Activated CD8-positive, alpha-beta memory T cell treated with anti-CD3 and anti-CD28 coated beads for 48 hours (primary cell): ENCODE measurements at places on chromosomes 16 and 17.

DNA sequence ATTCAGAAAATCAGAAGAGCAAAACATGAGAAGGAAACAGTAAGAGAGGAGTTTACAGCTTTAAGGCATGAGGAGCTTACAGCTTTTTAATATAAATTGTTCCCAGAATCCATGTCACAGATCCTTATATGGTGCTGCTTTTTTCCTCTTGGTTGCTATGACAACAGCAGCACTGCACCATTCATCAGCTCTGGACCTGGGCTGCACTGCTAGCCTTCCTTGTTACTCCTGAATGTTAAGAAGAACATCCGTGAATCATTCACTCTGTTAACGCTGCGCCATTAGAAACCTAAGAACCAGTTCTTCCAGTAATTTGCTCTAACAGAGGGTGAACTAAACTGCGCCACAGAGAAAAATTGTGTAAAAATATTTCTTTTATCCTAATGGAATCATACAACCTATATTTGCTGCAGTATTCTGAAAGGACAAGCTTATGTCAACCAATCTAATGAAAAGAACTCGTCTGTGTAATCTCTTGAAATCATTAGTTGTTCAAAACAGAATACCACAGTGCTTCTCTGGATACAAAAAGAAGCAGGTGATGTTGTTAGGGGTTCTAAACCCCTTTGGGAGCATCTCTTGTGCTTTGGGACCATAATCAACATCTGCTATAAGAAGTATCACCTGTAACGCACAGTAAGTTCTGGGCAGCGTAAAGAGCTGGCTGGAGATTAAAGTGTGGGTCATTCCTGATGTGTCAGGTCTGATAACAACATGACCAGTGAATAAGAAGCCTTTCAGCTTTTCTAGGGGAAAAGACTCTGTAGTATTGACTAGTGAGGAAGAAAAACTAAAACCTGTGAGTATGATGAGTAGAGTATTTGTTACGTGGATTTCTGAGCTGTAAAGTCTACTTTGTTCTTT is 151.2 kb downstream of the TANC2 start:
- no peak for DNase-seq

DNA sequence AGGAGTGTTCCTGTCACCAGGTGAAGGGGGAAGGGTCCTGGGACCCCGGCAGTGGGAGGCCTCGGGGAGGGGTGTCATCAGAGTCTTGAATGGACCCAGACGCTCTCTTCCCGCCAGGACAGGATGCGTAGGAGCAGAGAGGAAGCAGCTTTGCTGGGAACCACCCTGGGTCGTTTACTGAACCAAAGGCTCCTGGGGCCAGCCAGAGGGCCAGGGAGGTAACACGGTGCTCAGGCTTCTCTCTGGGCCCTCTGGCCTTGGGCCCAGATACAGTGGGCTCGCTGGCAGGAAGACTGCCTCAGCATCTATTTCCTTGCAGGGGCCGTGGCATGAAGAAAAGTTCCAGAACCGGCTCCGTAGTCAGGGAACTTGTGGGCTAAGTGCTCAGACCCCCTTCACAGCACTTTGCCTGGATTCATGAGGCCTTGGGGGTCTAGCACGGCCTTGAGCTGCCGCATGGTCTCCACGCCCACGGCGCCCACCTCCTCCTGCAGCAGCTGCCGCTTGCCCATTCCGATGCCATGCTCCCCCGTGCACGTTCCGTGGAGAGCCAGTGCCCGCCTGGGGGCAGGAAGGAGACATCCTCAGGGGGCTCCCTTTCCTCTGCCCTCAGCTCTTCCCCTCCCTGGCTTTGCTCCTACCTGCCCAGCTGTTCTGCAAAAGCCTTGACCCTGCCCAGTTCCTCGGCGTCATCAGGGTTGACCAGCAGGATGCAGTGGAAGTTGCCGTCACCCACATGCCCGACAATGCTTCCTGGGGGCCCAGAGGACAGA is 4.4 kb downstream of the LDHD start:
- no peak for DNase-seq

DNA sequence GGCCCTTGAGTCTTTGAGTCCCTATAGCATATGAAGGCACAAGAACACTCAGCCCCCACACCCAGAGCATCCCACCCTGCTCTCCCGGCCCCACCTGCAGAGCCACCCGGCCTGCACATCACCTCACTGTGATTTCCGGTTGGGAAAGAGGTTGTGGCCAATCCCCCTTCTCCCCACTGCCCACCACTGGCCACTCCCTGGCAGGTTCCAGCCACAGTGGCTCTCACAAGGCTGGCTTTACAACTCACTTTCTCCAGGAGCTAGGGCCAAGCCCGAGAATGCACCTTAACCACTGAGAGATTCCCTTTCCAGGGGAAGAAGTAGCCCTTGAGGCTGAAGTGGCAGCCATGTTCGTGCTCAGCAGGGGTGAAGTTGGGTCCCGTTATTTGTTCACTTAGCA is 123.9 kb downstream of the C16orf78 start:
- no peak for DNase-seq

GRCh38 chr16:1775846-1776671 is 3.1 kb upstream of the MRPS34 start:
- no peak for DNase-seq

GRCh38 chr17:37019117-37019740 is 70.5 kb downstream of the AATF start:
- no peak for DNase-seq

DNA sequence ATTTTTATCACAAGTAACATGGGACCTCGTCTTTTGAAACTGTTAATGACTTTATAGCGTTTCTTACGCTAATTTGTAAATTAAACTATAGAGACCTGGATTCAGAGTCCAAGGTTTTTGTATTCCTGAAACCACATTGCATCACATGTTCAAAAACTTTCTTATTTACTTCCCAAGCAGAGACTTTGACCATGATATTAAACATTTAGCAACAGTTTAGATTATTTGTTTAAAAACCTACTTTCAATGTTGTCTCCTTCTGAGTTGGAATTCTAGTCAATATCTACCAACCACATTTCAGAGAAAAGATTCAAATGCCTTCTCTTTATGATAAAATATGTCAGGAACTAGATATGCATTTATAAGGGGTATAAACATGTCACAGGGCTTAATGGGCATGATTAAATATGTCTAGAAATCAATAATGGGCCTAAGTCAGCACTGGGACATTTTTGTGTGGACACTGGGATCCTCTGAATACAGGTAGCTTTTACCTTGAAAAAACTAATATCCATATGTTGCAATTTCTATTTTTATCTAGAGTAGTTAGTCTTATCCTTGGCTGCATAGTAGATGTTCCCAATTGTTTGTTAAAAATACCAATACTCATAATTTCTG is 6.3 kb upstream of the APOH start:
- no peak for DNase-seq

DNA sequence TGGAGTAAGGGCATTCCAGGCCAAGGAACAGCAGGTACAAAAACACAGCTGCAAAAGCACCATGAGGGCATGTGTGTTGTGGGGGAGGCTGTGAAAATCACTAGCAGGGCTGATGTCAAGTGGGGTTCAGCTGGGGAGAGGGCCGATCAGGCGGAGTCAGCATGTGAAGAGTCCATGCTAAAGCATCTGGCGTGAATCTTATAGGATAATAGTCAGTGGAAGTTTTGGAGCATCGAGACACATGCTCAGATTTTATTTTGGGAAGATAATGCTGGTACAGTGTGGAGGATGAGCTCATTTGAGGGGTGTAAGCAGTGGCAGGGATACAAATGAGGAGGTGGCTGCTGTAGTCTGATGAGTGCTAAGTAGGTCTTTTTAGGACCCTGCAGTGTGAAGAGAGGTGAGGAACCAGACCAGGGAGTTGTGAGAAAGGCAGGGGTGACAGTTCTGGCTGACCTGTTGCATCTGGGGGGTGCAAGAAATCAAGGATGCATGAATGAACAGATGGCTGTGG is 30.3 kb downstream of the MMD start:
- no peak for DNase-seq

GRCh38 chr17:3729881-3730280 is 6.2 kb downstream of the HASPIN start:
- no peak for DNase-seq

DNA sequence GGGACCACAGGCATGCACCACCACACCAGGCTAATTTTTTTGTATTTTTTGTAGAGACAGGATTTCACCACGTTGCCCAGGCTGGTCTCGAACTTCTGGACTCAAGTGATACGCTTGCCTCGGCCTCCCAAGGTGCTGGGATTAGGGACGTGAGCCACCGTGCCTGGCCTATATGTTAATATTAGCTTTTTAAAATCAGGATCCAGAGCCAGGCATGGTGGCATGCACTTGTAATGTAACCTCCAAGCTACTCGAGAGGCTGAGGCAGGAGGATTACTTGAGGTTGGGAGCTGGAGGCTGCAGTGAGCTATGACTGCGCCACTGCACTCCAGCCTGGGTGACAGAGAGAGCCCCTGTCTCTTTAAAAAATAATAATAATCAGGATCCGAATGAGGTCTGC is 8.5 kb upstream of the ADCY7 start:
- DNase-seq, result no peak
